ENCODE measurements at places on chromosomes 11 and 22.

GRCh38 chr11:80519596-80520506 lies 1079.0 kb upstream of the TENM4 start:
- DNase-seq, result no peak

- DNase-seq, result no peak
Observed at GRCh38 chr11:57597461-57597915, at the start of gene SERPING1. Gene SERPING1 (plus strand): TSS chr11:57597685. CDS start chr11:57598271, 586 bp downstream.

GRCh38 chr11:64183890-64184289 lies 2.1 kb upstream of the STIP1 start:
- DNase-seq, result no peak

DNA sequence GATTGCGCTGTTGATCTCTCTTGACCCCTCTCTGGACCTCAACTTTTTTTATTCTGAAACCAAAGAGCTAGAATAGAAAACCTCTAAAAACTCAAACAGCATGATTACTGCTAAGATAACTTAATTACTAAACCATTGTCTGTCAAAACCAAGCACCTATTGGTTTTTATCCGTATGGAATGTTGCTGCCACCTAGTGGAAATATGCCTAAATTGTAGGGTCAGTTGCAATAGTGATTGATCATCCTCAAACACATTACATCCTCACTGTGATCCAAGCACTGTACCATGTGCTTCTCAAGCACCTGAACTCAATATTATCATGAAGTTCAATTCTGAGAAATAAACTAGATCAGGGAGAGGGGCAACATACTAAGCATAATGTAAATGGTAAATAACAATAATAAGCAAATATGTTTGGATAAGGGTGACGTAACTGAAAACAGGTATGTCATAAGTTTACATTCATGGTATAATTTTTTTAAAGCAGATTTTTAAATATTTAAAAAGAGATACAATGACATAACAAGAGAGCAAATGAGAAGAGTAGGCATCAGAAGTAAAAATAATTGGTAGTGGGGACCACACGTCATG lies 3.8 kb upstream of the OR5A2 start:
- DNase-seq, result no peak

DNA sequence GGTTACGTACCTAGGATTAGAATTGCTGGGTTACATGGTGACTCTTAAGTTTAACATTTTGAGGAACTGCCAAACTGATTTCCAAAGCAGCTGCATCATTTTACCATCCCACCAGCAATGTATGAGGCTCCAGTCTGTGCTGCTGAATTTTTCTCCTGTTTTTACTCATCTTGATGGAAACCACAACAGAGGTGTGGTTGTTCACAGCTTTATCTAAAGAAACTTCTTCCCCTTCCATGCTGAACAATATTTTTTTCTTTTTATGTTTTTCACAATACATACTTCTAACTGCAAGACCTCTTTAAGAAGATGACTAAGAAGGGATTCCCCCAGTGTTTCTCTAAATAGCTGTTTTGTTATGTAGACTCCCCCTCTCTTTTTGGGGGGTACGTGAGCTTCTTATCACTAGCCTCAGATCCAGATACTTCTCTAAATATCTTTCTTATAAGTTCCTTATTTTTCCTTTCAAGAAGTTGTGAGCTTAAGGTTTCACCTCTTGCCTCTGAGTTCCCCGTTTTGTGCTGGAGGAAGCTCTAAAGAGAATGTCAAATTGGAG lies 24.0 kb downstream of the TCP11L1 start:
- no peak for DNase-seq

DNA sequence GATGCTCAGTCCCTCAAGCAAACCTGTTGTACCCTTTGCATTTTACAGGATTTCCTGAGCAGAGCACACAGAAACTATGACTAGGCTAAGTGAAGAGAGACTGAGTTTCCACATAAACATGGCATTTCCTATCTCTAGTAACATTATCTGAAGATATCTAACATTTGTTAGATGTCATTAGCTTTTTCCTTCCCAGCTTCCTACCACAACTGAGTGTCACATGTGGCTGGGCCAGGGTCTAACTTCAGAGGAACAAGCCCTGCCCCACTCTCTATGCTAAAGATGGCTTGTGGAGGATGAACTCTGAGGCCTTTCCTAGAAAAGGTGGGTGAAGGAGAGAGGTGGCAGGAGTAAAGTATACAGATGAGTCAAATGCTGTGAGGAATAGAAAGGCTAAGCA lies 16.5 kb downstream of the C22orf42 start:
- no peak for DNase-seq

GRCh38 chr11:105109855-105110687 lies 29.5 kb downstream of the CARD18 start:
- no peak for DNase-seq

Data from stimulated activated CD8-positive, alpha-beta memory T cell treated with anti-CD3 and anti-CD28 coated beads, Interleukin-4, amount 100 ng/mL, for 4 hours (primary cell).